Activated CD4-positive, alpha-beta T cell treated with anti-CD3 and anti-CD28 coated beads, Interleukin-2, amount 50 U/mL, for 48 hours (primary cell): ENCODE measurements at places on chromosomes 11 and 22.

- no peak for DNase-seq
These were observed 805 bp downstream of the GANAB start for GRCh38 chr11:62645671-62645945.

GRCh38 chr22:48640890-48641841 lies 1186.5 kb downstream of the BRD1 start:
- DNase-seq = no peak

GRCh38 chr11:102191832-102192231 lies 81.6 kb downstream of the YAP1 start:
- DNase-seq = no peak

DNA sequence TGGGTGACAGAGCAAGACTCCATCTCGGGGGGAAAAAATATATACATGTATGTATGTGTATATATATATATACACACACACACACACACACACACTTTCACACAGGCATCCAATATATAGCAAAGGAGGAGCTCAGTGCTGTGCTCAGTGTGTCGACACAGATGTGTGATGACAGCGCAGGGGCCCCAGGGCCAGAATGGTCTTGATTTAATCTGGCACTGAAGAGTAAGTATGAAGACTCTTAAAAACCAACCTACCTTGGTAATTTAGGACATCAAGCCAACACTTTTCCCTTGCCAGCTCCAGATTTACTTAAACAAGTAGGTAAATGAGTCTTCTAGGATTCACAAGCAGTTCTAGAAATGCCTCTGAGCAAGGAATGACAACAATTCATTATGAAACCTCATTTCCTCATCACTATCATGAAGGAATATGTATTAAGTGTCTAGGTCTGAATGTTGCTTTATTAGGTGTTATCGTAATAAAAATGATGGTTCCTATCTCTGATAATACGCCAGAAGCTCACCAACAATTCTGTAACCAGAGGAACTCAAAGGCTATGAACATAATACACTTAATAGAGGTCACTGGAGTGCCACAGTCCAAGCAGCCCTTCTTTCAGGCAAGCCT lies 71.5 kb downstream of the SGSM3 start:
- DNase-seq = no peak

DNA sequence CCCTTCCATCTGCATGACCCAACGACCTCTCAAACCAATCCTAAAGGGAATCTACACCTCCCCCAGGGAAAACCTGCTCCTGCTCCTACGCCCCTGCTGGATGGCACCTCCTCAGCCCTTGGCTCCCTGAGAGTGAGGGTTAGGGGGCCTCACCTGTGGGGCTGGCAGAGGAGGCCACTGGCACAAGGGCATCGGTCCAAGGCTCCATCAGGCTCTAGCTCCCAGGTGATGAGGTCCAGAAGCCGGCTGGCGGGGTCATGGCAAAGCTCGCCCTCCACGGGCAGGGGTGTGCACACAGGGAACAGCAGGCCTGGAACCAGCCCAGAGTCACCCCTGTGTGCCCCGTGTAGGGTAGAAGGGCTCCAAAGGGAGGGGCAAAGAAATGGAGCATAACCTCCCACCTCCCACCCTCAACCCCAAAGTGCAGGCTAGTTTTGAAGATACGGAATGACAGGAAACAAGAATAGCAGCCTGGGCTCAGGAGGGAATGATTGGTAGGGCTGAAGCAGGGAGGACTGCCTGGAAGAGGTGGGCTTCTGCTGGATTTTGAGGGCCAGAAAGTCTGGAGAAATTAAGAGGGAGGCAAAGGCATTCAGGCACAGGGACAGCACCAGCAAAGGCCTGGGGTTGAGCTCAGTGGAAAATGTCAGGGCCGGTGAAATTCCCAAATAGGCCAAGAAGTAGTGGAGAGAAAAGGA lies 42.6 kb downstream of the DKK3 start:
- DNase-seq = no peak

DNA sequence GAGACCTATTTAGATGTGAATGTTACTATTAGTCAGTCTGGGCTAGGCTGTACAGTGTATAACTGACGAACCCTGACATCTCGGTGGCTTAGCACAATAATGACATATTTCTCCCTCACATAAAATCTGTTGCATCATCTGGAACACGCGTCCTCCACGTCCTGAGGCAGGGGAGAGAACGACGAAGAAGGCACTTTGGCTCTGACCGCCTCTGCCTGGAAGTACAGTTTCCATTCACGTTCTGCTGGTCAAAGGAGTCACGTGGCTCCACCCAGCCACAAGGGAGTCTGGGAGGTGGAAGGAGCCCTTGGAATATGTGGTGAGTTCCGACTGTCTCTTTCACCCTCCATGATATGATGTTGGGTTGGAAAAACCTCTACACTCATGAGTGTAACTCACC lies 55.1 kb upstream of the CD82 start:
- DNase-seq = no peak

DNA sequence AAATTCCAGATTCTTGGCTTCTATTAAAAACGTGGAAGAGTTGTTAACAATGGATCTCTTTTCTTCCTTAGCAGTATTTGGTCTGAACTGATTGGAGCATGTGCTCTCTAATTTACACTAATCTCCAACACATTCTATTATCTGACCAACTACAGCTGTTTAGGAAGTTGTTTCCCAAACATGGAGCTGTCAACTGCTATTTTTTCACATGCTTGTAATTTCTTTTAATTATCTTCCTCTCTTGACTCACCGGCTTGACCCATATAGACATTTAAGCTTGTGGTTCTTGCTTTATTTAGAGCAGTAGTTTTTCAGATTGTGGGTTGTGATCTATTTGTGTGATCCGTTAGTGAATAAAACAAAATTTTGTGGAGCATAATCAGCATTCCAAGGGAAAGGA lies 40.8 kb downstream of the CTNND1 start:
- DNase-seq = no peak

DNA sequence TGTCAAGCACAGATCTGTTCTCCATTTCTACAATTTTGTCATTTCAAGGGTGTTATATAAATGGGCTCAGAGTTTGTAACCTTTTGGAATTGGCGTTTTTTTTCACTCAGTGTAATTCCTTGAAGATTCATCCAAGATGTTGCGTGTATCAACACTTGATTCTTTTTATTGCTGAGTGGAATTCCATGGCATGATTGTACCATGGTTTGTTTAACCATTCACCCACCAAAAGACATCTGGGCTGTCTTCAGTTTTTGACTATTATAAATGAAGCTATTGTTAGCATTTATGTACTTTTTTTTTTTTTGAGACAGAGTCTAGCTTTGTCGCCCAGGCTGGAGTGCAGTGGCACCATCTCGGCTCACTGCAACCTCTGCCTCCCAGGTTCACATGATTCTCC lies 2.9 kb downstream of the OOSP1 start:
- DNase-seq = no peak

- no peak for DNase-seq
These were observed 32.5 kb downstream of the CYB5R2 start for GRCh38 chr11:7640816-7641215.

DNA sequence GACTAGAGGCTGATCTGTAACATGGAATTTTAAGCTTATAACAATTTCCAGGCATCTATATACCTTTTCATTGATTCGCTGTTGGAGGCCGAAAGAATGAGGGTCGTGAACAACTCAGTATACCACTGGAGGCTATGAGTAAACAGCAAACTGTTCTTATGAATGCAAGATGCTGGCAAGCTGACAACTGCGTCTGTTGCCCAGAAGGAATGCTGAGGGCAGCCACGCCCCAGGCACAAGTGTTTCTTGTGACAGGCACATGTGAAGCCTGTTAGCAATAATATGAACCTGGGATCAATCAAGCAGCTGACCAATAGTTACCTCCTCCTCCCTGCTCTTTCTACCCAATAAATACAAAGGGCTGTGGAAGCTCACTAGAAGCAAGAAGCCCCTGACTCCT lies 15.3 kb downstream of the RTCB start:
- no peak for DNase-seq

GRCh38 chr11:19394525-19395016 lies 153.8 kb upstream of the E2F8 start:
- no peak for DNase-seq

- no peak for DNase-seq
These were observed 135.5 kb downstream of the NOX4 start for GRCh38 chr11:89355646-89356045.

GRCh38 chr11:72833811-72834493 lies 19.7 kb downstream of the ATG16L2 start:
- no peak for DNase-seq
